ENCODE measurements at places on chromosomes 6 and 20.

DNA sequence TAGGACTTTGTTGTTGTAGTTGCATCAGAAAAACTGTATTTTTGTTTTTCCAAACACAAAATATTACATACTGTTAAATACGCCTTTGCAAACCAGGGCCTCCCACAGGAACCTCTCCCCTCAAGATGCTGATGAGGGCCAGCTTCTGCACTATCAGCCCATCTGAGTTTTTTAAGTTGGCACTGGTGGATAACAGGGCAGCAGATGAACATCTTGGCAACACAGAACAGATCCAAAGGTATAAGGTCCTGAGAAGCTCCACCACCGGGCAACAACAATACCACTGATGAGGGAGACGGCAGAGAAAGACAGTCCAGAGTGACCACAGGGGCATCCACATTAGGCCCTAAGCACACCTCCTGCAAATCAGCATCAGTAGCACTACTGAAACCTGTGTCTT lies 177.7 kb downstream of the DLL1 start:
- no peak for DNase-seq

DNA sequence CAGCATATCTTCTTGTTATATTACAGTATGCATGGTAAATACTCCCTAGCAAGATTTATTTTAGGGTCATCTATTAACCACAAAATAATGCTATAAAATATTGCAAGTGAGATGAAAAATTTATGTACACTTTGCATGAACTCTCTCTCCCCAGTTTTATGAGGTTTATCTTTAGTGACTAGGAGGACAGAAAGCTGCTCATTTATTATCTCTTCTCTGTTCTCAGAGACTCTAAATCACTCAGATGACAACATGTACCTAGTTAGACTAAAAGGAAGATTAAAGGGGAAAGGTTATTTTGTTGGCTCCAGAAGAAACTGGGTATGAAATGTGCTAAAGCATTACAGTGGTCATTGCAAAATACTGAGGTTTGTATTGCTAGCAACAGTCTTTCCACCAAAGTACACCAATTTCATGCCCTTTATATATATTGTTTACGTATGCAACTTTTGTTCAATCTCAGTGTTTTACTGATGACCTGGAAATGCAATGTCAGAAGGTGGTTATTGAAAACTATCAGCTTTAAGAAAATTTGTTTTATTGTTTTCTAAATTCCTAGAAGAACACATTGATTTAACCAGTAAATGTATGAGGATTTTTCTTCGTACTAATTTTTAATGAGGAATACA lies 11.8 kb downstream of the RFX6 start:
- no peak for DNase-seq

- no peak for DNase-seq
These were observed 502.9 kb upstream of the NOX3 start for GRCh38 chr6:155958550-155958949.

DNA sequence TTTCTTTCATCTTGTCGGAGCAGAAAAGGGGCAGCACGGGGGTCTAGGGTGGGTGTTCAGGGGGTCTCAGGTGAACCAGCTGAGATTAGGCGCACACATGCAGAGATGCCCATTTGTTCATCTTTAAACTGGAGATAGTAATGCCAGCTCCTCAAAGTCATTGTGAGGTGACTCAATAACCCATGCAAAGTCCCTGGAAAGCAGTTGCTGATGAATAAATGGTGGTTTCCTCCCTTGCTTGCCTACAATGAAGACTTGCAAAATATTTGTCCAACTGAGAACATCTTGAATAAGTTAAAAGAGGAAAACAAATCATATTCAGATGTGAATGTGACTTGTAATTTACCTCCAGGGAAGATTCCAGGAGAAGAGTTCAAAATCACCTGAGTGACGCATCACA lies 206.9 kb downstream of the LY86 start:
- DNase-seq = no peak

- no peak for DNase-seq
These were observed 92.5 kb downstream of the TCP11 start for GRCh38 chr6:35048631-35049083.

GRCh38 chr6:44780161-44780560 lies 392.7 kb downstream of the CDC5L start:
- DNase-seq = no peak

DNA sequence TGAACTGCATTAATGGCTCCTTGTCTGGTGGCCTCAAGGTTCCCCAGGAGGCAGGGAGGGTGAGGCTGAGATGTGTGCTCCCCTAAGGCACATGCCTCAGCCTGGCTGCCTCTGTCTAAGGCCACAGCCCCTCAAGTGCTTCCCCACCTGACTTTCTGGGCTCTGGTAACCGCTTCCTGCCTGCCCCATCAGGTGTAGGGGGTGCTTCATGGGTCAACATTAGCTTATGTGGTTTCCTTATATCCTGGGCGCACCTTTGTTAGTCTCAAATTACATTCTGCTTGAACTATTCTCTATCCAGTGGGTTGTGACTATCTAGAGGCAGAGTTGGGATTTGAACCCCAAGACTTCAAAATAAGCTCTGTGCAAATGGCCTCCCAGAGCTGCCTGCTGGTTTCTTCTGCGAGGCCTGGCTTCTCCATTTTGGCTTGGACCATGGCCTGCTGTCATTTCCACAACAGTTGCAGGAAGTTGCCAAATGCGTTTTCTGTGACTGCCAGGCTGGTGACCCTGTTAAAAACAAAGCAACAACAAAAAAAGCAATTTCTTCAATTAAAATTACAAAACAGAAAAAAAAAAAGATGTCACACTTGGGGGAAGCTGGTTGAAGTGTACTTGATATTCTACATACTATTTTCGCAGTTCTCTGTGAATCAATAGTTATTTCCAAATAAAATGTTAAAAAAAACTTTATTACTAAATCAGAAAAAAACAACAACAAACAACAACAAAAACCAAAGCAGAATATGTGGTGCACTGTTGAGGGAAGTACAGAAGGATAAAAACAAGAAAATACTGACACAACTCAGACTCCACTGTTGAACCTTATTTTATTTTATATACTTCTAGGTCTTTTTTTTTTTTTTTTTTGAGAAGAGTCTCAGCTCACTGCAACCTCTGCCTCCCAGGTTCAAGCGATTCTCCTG lies 20.0 kb upstream of the ZNFX1 start:
- DNase-seq = no peak

- DNase-seq = no peak
These were observed 85.0 kb upstream of the PMEPA1 start for GRCh38 chr20:57794600-57795341.

DNA sequence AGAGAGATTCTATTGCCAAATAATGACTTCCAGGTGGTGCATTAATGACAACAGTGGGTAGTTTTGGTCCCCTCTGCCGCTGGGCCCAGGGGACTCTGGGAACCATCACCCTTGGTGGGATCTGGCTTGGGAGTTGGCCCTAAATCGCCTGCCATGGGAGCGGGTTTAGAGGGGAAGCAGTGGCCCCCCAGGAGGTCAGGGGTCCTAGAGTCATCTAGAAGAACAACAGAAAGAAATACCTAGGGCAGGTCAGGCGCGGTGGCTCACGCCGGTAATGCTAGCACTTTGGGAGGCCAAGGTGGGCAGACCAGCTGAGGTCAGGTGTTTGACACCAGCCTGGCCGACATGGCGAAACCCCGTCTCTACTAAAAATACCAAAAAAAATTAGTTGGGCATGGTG lies 17.8 kb upstream of the ARFGEF2 start:
- no peak for DNase-seq

- no peak for DNase-seq
These were observed 323.3 kb upstream of the NT5E start for GRCh38 chr6:85126485-85127167.

All from cortex of kidney (tissue), 1 donor.